Activated naive CD4-positive, alpha-beta T cell (primary cell): ENCODE measurements at places on chromosomes 7 and 10.
A peak's percentile ranks its signal among the peaks of the same experiment; 100 is the strongest.

GRCh38 chr7:63899691-63900393 lies 98.8 kb upstream of the ZNF722 start:
- peak; percentile 72 for DNase-seq

DNA sequence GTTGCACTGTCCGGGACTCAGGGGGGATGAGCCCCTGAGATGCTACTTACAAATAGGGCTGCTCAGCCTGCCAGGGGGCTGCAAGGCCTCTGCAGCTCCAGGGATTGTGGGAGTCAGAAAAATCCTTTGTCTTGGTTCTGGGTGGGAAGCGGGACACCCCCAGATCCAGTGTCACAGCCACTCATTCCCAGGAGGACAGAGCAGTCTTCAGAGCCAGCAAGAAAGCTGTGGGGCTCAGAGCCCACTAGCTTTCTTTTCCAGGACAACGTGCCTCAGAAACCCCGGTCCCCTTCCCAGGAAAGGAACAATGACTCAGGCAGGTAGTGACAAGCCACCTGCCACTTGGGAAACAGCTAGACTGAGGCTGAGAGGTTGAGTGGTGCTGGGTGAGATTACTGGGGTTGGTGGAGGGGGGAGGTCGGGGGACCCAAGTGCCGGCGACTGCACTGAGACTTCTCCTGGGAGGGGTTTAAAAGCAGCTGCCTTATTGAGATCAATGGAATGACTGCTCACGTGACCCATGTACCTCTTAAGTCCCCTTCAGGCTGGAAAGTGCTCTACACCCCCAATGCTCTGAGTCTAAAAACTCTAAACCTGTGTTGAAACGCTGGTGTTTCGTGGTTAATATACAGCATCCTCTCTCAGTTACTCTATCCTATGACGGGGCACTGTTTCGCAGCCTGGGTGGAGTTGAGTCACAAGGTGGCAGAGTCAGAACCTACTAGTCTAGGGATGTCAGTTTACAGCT lies 123.6 kb downstream of the UBE2H start:
- DNase-seq = no peak

- DNase-seq = no peak
Observed at GRCh38 chr10:30887839-30888238, 143.8 kb downstream of the ZNF438 start.

- no peak for DNase-seq
Observed at GRCh38 chr10:7389844-7390243, 21.0 kb downstream of the SFMBT2 start.

DNA sequence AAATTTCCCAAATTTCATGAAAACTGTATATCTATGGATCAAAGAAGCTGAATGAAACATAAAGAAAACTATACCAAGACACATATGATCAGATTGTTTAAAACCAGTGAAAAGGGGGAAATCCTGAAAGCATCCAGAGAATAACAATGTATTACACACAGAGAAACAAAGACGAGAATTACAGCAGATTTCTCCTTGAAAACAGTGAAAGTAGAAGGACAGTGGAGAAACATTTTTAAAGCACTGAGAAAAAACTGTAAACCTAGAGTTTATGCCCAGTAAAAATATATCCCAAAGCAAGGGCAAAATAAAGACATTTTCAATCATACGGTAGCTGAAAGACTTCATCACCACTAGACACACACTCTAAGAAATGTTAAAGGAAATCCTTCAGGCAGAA lies 121.0 kb downstream of the DPY19L1 start:
- no peak for DNase-seq

GRCh38 chr10:67221939-67222494 lies 296.2 kb downstream of the LRRTM3 start:
- no peak for DNase-seq

DNA sequence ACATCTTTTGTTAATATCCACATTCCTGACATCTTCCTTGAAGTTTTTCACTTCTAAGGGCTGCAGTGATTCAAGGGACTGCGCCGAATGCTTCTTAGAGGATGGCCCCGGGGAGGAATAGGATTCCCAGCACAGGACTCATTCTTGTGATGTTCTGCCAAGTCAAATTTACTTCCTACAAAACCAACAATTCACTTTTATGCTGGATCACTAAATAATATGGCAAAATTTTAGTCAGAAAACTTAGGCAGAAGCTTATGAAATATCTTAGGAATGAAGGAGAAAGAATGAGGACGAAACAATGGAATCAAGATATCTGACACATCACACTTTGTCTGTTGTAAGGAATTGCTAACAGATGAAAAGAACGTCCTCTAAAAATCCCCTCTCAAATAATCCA lies 151.5 kb downstream of the JAZF1 start:
- no peak for DNase-seq

GRCh38 chr10:45593938-45594275 lies 78.7 kb downstream of the ZFAND4 start:
- no peak for DNase-seq

GRCh38 chr7:158849442-158849767 lies 7.0 kb upstream of the DYNC2I1 start:
- no peak for DNase-seq

DNA sequence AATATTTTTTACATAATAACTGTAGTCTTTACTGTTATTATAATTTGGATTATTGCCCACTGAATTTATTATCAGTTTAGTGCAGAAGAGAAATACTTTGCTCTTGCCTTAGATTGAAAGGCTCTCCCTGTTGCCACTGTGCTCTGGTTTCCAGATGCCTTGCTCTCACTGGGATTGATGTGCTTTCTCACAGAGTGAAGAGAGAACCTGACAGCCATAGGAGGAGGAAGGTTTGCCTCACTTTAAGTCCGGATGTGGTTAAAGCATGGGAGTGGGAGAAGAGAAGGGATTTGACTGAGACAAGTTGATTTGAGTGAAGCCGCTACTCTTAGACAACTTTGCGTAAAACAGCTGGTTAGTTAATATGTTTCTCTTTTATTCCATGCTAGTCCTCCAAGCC lies 68.2 kb upstream of the RPA3 start:
- DNase-seq = no peak

DNA sequence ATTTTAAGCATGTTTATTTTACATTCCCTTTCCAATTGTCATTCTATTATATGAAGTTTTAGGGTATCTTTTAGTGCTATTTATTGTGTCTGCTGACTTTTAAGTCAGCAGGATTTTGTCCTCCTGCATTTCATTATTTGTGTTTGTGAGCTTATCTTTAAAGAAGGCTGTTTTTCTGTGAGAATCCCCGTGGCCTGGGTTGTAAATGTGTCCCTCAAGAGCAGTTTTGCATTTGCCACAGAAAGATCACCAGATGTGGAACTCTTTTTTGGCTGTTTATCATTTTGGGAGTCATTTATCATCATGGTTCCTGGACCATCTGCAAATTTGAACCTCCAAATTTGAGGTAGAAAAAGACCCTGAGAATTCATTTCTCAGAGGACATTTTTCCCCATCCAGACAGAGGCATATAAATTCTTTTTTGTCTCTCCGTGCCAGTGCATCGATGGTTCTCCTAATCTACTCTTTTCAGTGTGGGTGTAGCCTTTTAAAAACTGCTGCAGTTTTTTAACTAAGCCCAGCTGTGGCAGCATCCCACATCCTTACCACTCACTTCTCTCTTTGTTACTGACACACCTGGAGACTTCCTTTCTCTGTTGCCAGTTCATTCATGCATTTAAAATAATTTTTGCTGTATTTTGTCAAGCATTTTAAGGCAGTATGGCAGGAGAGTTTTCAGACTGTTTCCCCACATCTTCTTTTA lies 20.1 kb upstream of the MTURN start:
- no peak for DNase-seq

DNA sequence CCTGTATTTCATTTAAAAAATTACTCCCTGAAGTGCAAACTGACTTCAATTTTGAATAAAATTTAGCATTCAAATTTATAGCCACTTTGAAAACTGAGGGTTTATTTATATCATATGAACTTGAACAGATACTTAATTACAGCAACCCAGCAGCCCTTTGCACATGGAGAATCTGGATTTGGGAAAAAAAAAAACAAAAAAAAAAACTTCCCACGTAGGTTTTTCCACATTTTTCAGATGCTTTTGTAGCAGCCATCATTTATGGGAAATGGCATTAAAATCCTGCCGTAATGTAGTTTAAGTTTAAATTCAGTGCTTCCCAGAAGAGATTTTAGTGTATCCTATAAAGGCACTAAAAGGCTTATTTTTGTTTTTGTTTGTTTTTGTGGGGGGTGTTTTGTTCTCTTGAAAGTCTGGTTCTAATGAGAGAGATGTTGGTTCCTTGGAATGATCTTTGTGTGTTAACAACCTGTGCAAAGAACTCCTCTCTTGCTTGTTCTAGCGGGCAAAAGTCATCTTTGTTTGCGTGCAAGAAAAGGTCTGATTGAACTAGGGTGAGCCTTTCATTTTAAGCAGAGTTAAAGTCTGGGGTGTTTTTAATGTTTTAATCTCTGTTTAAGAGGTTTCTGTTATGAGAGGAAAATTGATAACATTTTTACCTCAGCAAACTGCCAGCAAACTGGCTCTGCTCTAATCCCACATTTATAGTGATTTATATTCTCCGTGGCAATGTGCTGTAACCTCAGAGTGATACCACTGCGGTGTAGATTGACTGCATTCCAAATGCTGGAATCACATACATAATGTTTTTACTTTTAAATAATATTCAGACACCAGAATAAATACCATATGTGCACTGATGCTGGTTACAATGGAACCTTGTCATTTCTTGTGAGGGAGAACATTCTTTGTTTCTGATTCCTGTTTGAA lies 105.5 kb downstream of the WNT2 start:
- no peak for DNase-seq

DNA sequence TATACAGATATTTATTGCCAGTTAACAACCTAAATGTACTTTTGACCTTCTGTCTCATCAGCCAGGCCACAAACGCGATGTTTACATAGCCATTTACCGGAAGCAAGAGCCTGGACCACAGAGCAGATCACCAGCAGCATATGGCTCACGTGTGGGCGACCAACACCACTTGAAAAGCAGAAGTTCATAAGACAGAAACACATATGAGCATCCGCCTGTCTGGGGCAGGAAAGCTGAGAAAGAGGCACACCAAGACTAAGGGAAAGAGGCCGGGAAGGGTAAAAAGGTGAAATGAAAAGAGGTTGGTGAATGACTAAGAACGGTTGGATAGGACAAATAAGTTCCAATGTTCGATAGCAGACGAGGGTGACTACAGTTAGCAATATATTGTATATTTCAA lies 1.3 kb downstream of the ABCB1 start:
- DNase-seq = no peak

GRCh38 chr7:51146816-51147586 lies 169.6 kb downstream of the COBL start:
- no peak for DNase-seq

DNA sequence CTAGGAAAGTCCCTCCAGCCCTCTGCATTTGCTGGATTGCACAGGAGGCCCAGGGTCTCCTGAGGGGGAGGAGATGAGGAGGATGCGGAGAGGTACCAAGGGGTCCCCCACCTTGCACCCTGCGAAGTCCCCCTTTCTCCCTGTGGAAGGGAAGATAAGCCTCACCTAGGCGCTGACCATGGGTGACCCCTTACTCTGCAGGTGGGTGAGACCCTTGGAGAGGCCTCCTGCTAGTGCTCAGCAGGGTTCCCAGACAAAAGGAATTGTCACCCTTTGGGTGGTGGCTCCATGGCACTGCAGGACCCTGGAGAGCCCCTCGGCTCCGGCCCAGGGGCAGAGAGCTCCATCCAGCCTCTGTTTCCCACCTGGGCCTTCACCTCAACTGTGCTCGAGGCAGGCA lies 107.0 kb upstream of the RET start:
- no peak for DNase-seq

DNA sequence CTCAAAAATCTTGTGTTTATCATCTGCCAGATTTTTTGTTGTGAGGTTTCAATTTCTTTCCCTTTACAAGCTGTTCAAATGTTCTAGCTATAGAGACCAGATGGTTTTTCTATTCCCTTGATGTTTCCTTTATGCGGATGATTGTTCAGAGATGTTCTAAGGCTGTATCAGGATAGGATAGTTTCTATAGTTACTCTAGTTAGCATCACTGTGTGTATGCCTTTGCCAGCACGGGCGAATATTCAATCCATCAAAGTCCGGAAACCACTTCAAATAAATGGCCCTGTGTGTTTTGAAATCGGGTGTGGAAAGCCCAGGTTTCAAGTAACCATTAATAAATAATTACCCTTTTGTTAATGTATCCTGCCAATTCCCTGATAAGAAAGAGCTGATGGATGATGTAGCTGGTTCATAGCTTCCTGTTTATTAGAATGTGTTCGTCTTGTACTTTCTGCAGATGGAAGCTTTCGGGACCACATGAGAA lies 149.8 kb upstream of the PRKCQ start:
- DNase-seq = no peak

GRCh38 chr7:77498659-77499379 lies 38.3 kb upstream of the PTPN12 start:
- DNase-seq = no peak

DNA sequence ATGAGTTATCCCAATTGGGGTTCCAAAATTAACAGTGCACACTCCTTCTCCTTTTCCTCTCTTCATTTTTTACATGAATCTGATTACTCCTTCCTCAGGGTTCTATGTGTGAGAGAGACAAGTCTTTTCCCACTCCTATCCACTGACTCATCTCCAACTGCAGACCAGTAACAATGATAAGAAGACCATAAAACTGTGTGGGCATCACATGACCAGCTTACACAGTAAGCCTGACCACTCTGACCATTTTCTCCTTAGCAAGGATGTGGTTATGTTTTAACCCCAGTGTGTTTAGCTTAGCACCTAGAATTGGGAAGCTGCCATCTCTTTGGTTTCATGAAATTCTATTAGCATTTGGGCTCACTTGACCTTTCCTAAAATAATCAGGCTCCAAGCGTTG lies 145.0 kb upstream of the CALCR start:
- no peak for DNase-seq

- DNase-seq = no peak
Observed at GRCh38 chr7:91375378-91375777, 111.1 kb downstream of the FZD1 start.

- DNase-seq = no peak
Observed at GRCh38 chr10:126518218-126519080, 130.2 kb upstream of the ADAM12 start.

DNA sequence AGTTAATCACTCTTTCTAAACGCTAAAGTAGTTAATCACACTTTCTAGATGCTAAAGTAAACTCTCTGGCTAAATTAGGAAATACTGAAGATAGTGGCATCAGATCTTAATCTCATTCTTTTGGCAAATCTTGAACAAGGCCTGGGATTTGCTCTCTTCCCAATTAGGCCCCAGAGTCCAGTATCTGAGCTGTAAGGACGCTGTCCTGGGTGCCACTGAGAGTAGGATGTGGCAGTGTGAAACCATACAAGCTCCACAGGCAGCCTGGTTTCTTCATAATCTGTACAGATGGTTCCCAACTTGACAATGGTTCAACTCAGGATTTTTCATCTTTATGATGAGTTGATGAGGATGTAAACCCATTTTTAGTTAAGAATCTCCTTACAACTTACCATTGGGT lies 36.9 kb downstream of the GRB10 start:
- DNase-seq = no peak

GRCh38 chr7:44431091-44431608 lies 59.3 kb downstream of the NUDCD3 start:
- no peak for DNase-seq

DNA sequence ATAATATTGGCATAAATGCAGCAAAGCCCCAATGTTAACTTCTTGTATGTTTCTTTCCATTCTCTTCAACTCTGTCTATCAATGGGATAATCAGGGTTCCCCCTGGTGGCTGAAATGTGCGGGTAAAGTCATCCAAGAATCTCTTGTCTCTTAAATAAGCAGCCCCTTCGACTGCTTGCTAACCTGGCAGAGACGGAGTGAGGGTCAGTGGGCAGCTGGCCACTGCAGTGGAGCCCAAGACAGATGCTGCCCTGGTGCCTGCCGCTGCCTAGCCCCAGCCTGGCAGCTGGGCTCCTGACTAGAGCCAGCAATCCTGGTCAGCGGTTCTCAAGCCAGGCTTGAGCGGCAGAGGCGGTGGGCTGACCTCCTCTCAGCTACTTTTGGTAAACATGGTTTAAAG lies 248.9 kb downstream of the COBL start:
- DNase-seq = peak; percentile 33
